ENCODE measurements at places on chromosomes 4 and X. TPM values are rescaled to one million over a fixed set of nuclear protein-coding genes. Genes with fewer than 3 reads are reported as not detected.

- H3K4me3 ChIP-seq = no peak overlapping the region
- H3K27ac ChIP-seq = no peak overlapping the region
- no peak for DNase-seq
- no peaks in the 10 kb centered on the region for H3K4me1 ChIP-seq
- no peaks in the 10 kb centered on the region for H3K36me3 ChIP-seq
- H3K27me3 ChIP-seq = no peaks in the 10 kb centered on the region
Observed at GRCh38 chrX:16215660-16216059, 48.4 kb downstream of the MAGEB17 start.

The GYPB gene
- 2.8 TPM for total RNA-seq

DNA sequence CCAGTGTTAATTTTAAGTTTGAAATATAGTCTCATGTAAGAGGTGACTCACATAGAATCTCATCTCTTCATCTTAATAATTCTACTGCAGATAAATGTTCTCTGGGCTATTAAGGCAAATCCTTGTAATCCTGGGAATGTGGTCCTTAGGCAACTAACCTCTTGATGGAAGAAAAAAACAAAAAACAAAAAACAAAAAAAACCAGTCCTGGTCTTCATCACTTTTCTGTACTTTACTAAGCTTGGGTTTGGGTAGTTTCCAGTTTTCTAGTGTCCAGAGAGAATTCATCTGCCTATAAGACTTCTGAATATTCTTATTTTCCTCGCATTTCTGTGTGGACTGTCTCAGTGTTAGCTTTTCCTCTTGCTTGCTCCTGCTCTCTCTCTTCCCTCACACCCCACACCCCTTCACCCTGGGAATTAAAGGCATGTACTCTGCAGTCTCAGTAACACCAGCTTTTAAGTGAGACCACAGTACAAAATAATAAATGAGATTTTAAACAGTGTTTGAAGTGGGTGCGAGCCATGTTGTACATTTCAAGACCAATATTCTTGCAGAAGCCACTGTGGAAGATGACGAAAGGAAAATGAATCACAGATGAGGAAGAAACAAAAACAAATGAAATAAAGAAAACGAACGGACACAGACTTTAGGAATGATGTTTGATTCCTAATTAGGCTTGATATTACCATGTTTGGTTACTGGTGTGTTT, 51.7 kb downstream of the HAND2 start:
- H3K4me3 ChIP-seq = no peak overlapping the region
- DNase-seq = no peak
- peak overlapping the region; percentile 46 for H3K27ac ChIP-seq
- H3K36me3 ChIP-seq = no peaks in the 10 kb centered on the region
- no peaks in the 10 kb centered on the region for H3K4me1 ChIP-seq

DNA sequence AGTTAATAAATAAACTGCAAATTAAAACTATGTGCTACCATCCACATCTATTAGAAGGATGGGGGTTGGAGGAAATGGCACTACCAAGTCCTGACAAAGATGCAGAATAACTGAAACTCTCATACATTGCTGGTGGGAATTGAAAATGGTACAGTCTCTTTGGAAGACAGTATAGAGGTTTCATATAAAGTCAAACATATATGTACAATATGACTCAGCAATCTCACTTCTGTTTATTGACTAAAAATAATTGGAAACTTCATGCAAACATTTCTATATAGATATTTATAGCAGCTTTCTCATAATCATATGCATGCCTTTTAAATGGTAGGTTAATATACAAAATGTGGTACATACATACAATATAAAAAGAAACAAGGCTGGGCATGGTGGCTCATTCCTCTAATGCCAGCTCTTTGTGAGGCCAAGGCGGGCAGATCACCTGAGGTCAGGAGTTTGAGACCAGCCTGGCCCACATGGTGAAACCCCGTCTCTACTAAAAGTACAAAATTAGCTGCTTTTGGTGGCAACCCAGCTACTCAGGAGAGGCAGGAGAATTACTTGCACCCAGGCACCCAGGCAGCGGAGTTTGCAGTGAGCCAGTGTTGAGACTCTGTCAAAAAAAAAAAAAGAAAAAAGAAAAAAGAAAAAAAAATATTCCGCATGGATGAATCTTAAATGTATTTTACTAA, 225.0 kb upstream of the CXXC4 start:
- DNase-seq = no peak
- H3K27ac ChIP-seq = no peak overlapping the region
- no peaks in the 10 kb centered on the region for H3K4me1 ChIP-seq
- no peak overlapping the region for H3K4me3 ChIP-seq
- no peaks in the 10 kb centered on the region for H3K27me3 ChIP-seq

The F8A2 gene
- total RNA-seq = not detected

DNA sequence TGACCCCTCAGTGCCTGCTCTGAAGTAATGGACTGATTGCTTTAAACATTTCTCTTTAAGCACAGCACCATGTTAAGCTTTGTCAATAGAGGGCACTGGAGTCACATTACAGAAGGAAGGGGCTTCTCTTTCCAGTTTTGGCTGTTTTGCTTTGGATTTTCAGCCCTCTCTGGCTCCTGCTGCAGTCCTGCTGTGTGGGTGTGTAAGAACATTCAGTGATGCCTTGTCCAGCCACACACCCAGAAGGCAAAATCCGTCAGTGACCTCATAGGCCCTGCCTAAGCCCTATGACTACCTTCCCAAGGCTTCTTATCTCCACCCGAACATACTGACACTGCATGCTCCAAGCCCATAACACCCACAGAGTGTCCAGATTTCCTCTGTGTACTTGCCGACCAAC, 215.3 kb upstream of the CTSO start:
- H3K27me3 ChIP-seq = no peaks in the 10 kb centered on the region
- H3K4me1 ChIP-seq = no peaks in the 10 kb centered on the region
- no peak overlapping the region for H3K4me3 ChIP-seq
- H3K27ac ChIP-seq = peak overlapping the region; percentile 26
- DNase-seq = peak; percentile 58
- H3K36me3 ChIP-seq = no peaks in the 10 kb centered on the region

DNA sequence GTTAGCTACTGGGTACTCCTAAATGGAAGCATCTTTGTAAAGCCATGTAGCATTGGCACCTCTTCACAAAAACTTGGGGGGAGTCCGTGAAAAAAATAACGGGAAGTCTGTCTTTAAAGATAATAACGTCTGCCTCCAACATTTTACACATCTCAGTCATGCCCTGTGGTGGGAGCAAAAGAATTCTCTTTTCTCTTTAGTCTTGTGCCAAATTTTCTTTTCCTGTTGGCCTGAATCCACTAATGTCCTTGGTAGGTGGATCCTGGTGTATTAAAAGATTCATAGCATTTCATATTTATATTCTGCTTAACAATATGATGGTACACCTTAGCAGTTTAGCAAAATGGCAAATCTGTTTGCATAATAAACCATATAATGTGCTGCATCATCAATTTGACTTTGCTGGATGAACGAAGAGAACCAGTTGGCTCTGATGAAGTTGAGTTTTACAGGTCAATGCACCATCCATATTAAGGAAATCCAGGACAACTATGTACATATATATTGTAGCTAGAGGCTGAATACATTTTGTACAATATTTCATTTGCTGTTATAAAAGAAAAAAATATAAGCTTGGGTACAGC, 746.4 kb upstream of the MAGEB2 start:
- H3K4me3 ChIP-seq = no peak overlapping the region
- H3K4me1 ChIP-seq = no peaks in the 10 kb centered on the region
- H3K36me3 ChIP-seq = no peaks in the 10 kb centered on the region
- no peak overlapping the region for H3K27ac ChIP-seq

- no peak overlapping the region for H3K27ac ChIP-seq
- no peak for DNase-seq
- H3K4me3 ChIP-seq = no peak overlapping the region
- H3K27me3 ChIP-seq = no peaks in the 10 kb centered on the region
- H3K4me1 ChIP-seq = no peaks in the 10 kb centered on the region
- H3K36me3 ChIP-seq = no peaks in the 10 kb centered on the region
Observed at GRCh38 chr4:6123116-6123515, 77.2 kb downstream of the JAKMIP1 start.

The RENBP gene
- 2.8 TPM for total RNA-seq

GRCh38 chr4:66694739-66695138, 850.6 kb downstream of the CENPC start:
- DNase-seq = no peak
- no peak overlapping the region for H3K27ac ChIP-seq
- H3K4me1 ChIP-seq = no peaks in the 10 kb centered on the region
- no peaks in the 10 kb centered on the region for H3K27me3 ChIP-seq

GRCh38 chrX:151776181-151776731, 41.7 kb downstream of the CNGA2 start:
- H3K27ac ChIP-seq = no peak overlapping the region
- H3K4me1 ChIP-seq = no peaks in the 10 kb centered on the region
- DNase-seq = no peak

The RNF128 gene
- total RNA-seq = not detected

DNA sequence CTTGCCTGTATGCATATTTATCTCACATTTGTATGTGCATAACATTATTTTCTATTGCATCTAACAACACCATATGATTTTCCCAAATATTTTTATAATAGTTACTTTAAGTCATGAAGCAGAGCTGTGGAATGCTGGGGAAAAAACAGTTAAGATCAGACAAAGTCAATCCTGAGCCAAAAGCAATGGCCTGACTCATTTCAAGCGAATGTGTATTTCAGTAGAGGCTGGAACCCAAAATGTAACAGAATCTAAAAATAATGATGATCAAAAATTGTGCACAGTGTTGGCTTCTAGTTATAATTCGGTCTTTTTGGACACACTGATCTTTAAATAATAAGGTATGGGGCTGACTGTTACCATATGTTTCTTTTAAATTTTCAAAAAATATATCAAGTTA, 516.2 kb upstream of the ADGRL3 start:
- no peak overlapping the region for H3K4me3 ChIP-seq
- H3K27ac ChIP-seq = no peak overlapping the region
- no peaks in the 10 kb centered on the region for H3K4me1 ChIP-seq

- no peak overlapping the region for H3K4me3 ChIP-seq
- H3K36me3 ChIP-seq = no peaks in the 10 kb centered on the region
- no peaks in the 10 kb centered on the region for H3K4me1 ChIP-seq
- no peak overlapping the region for H3K27ac ChIP-seq
- H3K27me3 ChIP-seq = no peaks in the 10 kb centered on the region
Observed at GRCh38 chr4:166846939-166847338, 387.4 kb downstream of the SPOCK3 start.

DNA sequence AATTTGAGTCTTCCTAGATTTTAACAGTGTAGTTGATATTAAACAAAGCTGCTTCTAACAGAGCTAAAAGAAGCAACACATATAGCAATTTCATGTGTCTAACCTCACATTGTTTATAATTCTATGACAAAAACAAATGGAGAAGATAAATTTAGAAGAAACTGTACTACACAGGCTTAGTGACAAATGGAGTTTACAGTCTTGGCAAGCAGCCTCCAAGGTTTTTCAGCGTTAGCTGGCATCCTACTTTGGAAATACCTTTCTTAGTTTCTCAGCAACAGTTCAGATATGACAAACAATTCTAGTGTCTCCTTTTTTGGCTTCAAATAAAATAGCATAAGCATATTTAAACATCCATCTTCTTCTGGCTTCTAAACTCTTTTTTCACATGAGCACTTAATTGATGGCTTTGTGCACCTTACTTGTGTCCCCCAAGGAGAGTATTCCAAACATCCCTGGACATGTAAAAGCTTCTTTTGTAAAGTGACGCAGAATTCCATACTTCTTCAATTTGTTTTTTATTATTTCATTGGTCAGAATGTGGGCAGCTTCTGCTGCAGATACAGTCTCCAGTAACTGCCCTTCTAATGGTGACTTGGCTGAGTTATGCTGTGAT, 249.8 kb downstream of the ANTXR2 start:
- no peak overlapping the region for H3K27ac ChIP-seq
- no peaks in the 10 kb centered on the region for H3K27me3 ChIP-seq
- no peak overlapping the region for H3K4me3 ChIP-seq
- no peaks in the 10 kb centered on the region for H3K36me3 ChIP-seq

- H3K27me3 ChIP-seq = no peaks in the 10 kb centered on the region
- H3K27ac ChIP-seq = no peak overlapping the region
- no peaks in the 10 kb centered on the region for H3K4me1 ChIP-seq
- DNase-seq = no peak
- H3K4me3 ChIP-seq = no peak overlapping the region
Observed at GRCh38 chrX:24920769-24921168, 95.0 kb downstream of the ARX start.

GRCh38 chr4:86586160-86586572, 7.9 kb upstream of the PTPN13 start:
- no peak overlapping the region for H3K4me3 ChIP-seq
- H3K27me3 ChIP-seq = no peaks in the 10 kb centered on the region
- DNase-seq = no peak

DNA sequence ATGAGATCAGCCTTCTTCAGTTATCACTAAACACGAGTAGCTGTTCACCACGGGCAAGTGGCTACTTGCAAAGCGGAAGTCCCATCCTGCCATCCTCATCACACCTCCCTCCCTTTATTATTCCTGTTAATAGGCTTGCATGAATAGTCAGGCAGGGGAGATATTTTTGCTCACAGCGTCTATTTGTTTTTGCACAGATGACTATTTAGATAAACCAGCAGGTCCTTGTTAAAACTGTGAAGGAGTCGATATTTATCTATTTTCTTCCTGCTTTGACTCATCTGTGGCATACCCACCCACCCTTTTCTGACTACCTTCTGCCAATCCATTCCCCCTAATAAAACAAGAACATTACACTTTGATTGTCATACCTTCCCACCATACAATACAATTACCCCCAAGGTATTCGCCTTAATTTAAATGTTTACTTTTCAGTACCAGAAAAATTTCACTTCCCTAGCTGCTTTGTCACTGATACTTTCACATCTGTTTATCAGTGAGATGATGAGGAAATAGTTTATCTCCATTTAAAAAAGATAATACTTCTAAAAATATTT, 96.6 kb upstream of the BANK1 start:
- no peak overlapping the region for H3K4me3 ChIP-seq
- no peaks in the 10 kb centered on the region for H3K4me1 ChIP-seq
- DNase-seq = no peak
- H3K36me3 ChIP-seq = no peaks in the 10 kb centered on the region
- no peak overlapping the region for H3K27ac ChIP-seq
- no peaks in the 10 kb centered on the region for H3K27me3 ChIP-seq

The FOXR2 gene
- total RNA-seq = not detected

The RAB9B gene
- 8.5 TPM for total RNA-seq
